ENCODE measurements at places on chromosomes 3 and 15.
A peak's percentile ranks its signal among the peaks of the same experiment; 100 is the strongest.

DNA sequence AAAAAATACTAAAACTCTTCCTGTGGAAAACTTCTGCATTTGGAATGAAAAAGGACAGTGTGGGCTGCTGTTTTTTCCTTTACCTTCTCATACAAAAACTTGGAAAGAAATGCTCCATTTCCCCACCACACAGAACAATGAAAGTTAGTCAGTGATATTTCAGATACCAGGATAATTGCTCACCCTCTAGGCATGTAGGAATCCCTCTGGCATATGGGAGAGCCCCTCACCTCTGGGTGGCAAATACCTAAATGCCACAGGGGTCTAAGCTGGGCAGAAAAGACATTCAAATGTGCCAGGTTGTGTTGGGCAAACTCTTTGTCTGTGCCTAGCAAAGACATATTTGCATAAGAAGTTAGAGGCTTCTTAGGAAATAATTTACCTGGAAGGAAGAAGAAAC lies 560.3 kb upstream of the NR2F2 start:
- DNase-seq: no peak

DNA sequence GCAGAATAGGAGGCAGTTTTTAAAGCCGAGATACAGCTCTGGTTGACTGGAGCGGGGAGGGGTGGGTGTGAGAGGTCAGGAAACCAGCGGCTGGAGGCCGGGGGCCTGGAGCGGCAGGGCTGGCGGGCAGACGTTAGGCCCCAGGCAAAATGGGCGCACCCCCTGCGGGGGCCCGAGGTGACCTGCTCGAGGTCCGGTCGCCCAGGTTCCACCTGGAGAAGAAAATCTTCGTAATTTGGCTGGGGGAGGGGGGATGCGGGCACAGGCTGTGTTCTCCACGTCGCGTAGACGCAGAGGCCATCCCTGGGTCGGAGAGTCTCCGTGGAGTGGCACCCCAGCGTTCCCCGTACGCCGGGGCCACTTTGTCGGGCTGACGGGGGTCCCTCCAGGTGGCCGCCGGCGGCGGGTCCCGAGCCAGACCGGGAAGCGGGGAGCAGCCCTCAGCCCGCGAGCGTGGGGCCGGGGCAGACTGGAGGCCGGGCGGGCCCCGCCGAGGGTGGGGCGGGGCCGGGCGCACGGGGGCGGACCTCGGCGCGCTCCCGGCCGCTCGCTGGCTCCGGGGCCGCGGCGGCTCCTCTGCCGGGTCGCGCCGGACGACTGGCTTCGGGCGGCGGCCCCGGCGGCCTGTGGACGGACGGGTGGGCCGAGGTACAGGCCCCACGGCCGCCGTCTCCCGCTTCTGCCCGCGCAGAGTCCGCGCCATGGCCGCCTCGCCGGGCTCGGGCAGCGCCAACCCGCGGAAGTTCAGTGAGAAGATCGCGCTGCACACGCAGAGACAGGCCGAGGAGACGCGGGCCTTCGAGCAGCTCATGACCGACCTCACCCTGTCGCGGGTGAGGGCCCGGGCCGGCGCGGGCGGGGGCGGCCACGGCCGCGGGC lies at the start of gene CRTC3:
CRTC3 (plus strand) TSS at position 553 of the 879 bp plus-strand sequence; CDS start at position 702, 149 bp downstream.
- peak; percentile 58 for DNase-seq

DNA sequence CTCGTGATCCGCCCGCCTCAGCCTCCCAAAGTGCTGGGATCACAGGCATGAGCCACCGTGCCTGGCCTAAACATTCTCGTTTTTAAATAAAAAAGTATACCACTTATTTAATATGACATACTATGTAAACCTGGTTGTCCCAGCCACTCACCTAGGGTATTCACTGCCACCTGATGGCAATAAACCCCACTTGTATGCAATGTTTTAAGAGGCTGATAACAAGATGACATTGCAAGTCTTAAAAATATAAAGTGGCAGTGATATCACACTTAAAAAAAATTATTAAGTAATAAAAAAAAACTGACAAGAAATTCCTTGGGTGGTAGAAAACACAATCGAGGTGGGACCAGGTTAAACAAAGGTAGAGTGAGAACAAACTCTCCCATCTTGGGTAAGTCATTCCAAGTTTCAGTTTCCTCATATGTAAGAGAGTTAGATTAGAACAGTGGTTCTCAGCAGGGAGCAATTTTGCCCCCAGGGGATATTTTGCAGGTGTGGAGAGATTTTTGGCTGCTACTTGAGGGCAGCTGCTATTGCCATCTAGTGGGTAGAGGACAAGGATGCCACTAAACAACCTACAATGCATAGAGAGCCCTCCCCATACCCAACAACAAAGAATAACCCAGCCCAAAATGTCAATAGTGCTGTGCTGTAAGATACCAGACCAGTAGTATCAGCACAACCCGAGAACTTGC lies 14.5 kb downstream of the ARF4 start:
- DNase-seq: no peak

DNA sequence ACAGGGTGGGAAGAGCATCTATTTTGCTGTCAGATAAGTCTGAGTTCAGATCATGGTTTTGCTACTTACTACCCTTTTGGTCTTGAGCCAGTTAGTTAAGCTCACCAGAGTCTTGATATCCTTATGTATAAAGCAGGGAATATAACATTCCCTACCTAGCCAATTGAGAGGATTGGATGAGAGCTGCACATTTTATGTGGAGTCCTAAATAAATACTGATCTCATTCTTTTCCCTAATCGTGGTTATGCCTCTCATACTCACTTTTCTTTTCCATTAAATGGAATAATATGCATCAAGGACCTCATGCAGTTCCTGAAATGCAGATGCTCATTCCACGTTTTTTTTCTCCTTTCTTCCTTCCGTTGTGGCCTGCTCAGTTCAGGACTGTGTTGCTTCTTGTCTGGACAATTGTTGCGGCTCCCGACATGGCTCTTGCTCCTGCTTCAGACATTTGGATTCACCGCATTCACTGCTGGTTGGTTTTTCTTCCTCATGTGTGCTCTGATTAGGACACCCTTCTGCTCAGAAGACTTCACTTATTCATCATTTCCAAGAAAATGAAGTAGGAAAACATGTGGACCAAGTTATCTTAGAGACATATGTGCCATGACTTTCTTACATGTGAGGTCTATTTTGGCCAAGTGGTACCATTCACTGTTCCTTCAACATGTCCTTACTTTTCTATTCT lies 90.2 kb downstream of the NFKBIZ start:
- DNase-seq: no peak

GRCh38 chr15:60044636-60045270 lies 40.6 kb downstream of the FOXB1 start:
- DNase-seq: no peak
